ENCODE measurements at places on chromosomes 5 and 9. TPM values are rescaled to one million over a fixed set of nuclear protein-coding genes. Genes with fewer than 3 reads are reported as not detected.

Gene FOXI1
- not detected for polyA plus RNA-seq

DNA sequence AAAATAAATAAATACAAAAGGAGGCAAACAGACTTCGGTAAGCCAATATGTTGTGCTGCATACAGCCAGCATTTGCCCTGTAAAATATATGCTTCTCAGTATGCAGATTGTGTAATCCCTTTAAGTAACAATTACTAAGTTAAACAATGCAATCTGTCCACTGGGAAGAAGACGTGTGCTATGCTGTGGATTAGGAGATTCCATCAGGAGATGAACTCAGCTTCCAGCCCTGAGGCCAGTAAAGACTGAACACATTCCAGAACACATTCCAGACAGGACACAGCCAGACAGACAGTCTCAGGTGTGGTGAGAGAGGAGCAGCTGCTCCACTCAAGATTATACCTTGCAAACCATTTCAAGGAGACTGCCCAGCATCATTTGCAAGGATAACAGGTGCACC, 97.8 kb downstream of the MPDZ start:
- peak; percentile 75 for DNase-seq

- DNase-seq = no peak
Measured at GRCh38 chr5:152474961-152475360, 69.9 kb upstream of the NMUR2 start.

DNA sequence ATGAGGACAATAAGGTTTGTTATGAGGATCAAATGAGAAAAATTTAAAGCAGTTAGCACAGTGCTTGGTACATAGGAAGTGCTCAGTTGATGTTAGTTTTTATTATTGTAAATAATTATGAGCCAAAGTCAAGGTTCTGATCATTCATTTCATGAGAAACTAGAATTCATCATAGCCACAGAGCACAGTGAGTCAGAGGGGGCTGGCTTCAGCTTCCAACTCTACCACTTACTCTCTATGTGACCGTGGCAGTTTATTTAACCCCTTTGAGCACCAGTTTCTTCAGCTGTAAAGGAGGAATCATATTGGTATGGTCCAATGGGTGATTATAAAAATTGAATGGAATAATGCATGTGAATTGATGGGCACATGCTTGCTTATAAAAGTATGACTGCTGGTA, 39.4 kb downstream of the KLHL3 start:
- DNase-seq = no peak

- no peak for DNase-seq
Measured at GRCh38 chr9:18971404-18971803, 61.6 kb downstream of the SAXO1 start.

Gene FUT7
- not detected for polyA plus RNA-seq

Gene RASEF
- polyA plus RNA-seq = 0.08 TPM

DNA sequence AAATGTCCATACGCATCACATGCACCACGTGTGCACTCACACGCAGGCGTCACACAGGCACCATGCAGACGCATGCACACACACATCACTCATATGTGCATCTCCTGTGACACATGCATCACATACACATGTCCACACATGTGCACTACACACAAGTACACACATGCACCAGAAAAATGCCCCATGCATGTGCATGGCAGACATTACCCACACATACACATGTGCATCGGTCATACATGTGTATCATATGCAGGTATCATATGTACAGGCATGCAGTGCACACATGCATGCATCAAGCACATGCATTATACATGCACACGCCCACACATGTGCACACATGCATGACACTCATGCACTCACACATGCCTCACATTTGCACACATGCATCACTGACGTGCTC, 26.1 kb downstream of the ADAMTS2 start:
- DNase-seq = no peak

DNA sequence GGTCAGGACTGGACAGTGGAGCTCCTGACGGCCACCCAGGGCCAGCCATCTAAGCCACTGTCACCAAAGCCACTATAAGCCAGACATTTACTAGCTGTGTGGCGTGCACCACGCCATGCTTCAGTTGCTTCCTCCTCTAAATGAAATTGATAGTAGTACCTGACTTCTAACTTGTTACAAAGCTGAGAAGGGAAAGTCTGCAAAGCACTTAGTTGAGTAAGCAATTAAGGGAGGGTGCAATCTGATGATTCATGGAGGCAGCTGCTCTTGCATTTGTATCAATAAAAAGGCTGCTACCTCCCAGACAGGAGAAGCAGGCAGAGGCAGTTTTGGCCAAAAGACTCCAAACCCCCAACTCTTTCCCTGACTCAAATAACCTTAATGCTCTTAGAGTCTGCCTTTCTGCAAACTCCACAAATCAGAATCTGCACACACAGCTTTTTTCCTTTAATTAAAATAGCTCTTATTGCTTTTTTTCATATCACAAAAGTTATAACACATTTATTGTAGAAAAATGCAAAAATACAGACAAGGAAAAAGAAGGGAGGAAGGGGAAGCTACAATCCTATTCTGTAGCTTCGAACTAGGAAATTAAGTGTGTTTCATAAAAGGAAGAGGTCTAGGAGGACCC, 19.3 kb upstream of the RAPGEF1 start:
- no peak for DNase-seq

GRCh38 chr9:36258996-36259533, 817 bp upstream of the GNE start:
- DNase-seq = no peak

- DNase-seq = peak; percentile 91
Measured at GRCh38 chr9:6055216-6055615, 39.8 kb upstream of the RANBP6 start.

Gene HEMGN
- polyA plus RNA-seq = 0.02 TPM
